ENCODE measurements at places on chromosomes 11 and 22.

DNA sequence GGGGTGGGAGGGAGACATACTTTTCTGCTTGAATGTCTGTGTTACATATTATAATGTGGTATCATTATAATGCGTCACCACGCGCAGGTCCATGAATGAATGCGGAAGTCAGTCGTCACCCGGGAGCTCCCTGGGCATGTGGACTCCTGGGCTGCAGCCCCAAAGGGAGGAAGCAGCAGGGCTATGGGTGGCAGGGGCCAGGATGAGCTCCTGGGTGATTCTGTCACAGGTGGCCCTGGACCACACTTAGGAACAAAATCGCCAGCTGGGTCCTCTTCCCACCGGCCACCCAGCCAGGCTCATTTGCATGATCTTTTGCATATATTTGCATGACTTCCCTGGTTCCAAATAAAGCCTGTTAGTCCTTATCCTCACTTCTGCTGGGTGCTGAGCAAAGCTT is 51.2 kb downstream of the KCNJ4 start:
- no peak for DNase-seq

DNA sequence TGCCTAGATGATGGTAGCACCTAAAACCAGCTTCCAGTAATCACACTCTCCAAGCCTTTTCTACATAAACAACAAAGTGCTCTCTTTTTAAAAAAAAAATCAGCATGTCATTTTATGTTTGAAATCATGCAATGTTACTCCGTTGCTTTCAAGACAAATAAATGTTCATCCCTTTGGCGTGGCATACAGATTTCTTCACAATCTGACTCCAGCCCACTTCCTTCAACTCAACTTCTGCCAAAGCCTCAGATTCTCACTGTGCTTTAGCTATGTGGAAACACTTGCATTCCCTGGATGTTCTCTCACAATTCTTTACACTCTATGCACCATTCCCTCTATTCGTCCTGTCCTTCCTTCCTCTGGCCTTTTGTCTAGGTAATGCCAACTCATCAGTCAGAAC is 206.3 kb upstream of the BLID start:
- DNase-seq = no peak

- DNase-seq = peak; percentile 35
These were observed 132.3 kb downstream of the TRIM44 start for GRCh38 chr11:35794850-35795249.

DNA sequence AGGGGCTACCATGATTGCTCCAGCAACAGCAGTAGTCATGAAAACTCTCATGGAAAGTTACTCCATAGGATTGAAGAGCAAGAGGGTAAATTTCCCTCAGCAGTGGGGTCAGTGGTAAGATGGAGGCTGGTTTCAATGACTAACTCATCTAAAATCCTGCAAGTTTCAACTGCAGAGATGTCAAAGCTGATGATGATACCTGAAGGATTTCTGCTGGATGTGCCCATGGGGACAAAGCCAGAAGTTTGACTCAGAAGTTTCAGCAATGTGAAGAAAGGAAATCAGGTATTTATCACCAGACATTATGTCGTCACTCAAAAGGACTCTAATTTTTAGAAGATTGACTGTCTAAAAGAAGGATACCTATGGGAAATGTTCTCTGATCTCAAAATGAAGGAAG is 29.1 kb downstream of the RAB38 start:
- no peak for DNase-seq

DNA sequence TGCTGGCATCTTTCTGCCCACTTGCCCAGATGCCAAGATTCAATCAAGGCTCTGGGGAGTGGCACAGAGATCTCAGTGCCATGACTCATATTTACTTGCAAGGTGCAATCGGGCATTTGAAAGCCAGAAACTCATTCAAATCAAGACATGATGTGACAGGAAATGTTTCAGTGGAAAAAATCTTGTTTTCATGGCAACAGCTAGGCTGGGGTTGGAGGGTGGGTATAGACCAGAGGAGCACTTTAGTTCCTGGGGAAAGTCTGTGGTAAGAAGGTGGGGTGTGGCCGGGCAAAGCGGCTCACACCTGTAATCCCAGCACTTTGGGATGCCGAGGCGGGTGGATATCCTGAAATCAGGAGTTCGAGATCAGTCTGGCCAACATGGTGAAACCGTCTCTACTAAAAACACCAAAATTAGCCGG is 1.2 kb downstream of the MAJIN start:
- no peak for DNase-seq

- no peak for DNase-seq
These were observed 55.3 kb upstream of the SUSD2 start for GRCh38 chr22:24125941-24126340.

GRCh38 chr11:76669901-76670484 is 554 bp downstream of the LRRC32 start:
- DNase-seq = no peak

DNA sequence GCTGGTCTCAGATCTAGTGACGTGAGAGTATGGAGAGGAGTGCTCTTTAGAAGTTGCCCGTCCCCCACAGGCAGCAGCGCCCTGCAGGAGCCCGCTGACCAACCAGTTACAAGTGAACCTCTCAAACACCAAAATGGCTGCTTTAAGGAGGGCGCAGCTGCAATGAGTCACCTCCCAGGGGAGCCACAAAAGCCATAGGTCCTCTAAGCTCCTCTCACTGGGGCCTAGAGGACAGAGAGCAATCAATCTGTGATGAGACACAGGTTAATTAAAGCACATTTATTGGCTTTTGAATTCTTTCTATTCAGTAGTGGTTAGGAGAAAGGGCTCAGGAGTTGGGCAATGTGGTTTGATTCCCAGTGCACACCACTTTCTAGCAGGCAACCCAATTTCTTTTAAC is 15.5 kb upstream of the RAPSN start:
- peak; percentile 42 for DNase-seq

- no peak for DNase-seq
These were observed 3.6 kb downstream of the PATZ1 start for GRCh38 chr22:31342389-31343140.

DNA sequence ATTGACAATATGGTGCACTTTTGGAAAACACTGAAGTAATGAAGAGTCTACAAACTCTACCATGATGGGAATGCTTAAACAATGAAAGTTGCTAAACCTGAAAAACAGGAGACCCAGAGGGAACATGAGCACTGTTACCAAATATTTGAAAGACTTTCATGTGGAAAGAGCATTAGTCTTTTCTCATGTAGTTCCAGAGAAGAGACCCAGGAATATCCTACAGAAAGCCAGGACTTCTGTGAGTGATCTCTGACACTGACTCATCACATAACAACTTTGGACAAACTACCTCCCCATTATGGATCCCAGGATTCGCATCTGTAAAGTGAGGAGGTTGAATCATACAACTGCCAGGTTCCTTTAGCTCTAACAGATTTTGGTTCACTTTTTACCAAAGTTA is 62.2 kb downstream of the FAM181B start:
- no peak for DNase-seq

GRCh38 chr22:38412435-38413084 is 42.4 kb downstream of the KCNJ4 start:
- DNase-seq = peak; percentile 29

DNA sequence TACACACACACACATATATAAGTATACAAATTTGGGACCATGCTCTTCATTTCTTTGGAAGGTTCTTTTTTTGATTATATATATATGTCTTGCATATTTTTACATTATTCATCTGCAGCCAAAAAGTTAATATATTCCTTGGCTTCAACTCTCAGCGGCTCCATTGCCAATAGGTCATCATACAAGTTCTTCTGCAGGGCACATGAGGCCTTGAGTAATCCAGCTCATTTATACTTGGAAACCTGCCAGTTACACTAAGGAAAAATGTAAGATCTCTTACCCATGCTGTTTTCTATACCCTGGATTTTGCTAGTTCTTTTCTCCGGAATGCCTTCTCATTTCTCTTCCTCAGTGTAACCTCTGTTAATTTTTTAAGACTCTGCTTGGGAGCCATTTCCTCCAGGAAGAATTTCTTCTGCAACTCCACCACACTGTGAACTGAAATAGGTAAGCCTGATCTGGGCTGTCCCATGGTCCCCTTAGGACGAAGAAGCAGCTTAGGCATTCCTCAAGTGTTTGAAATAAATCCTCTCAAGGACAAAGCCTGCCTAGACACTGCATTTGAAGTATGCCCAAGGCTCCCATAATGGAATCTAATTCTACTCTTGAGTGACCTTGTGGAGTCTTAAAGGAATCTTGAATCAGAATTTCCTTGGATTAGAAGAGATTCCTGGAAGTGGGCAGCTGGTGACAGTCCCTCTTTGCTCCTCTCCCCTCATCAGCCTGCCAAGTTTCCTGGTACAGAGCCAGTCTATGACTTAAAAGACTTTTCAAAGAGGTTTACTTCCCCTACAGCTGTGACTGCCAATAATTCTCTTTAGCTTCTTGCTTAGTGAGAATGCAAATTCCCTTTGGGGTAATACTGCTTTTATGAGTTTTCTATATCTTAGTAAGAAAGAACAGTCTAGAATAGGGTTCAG is 182.8 kb downstream of the C11orf87 start:
- no peak for DNase-seq

DNA sequence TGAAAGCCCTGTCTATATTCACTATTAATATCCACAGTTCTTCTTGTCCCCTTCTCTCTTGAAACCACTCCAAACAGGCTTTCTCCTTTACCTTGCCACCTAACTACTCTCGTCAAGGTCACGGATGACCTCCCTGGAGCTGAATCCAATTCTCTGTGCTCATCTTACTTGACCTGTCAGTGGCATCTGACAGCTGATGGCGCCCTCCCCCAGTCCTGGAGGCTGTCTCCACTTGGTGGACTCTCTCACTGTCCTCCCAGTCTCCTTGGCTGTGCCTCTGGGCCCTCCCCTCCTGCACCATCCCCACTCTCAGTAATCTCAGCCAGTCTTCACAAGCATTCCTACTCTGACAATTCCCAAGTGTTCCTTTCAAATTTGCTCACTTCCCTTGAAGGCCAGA is 8.7 kb downstream of the TNKS1BP1 start:
- no peak for DNase-seq

DNA sequence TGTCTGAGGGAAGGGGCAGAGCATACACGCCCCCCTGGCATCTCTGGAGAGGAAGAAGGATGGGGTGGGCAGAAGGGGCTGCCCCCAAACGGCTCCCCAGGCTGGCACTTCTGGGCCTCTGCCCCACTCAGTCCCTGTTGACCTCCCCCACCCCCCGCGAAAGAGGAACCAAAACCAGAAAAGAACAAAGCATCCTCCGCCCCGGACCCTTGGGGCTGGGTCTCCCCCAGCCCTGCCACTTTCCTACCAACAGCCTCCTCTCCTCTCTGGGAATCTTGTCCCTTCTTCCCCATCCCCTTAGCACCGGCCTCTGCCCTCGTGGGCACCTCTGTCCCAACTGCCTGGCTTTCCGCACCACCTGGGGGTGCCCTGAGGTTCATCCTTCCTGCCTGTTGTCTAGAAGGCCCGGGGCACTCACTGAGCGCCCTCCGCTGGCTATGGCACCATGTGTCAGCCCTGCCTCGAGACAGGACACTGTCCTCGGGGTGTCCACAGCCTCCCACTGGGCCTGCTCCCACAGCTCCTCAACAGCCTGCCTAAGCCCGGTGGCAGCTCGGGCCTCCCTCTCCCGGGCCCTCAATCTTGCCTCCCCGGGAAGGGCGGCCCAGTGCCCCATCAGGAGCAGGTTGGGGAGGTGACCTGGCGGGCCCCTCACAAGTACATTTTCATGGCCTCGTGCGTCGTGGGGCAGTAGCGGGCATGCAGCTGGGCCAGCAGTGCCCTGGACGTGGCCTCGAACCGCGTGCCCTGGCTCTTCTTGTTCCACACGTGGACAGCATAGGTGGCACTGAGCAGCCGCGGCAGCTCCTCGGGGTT is 28.2 kb downstream of the A4GALT start:
- DNase-seq = no peak

- peak; percentile 77 for DNase-seq
These were observed 2.7 kb upstream of the RHOD start for GRCh38 chr11:67053896-67054329.

GRCh38 chr11:91305402-91305801 is 919.2 kb upstream of the FAT3 start:
- no peak for DNase-seq

- DNase-seq = no peak
These were observed 5.1 kb upstream of the INTS4 start for GRCh38 chr11:77999446-78000030.

DNA sequence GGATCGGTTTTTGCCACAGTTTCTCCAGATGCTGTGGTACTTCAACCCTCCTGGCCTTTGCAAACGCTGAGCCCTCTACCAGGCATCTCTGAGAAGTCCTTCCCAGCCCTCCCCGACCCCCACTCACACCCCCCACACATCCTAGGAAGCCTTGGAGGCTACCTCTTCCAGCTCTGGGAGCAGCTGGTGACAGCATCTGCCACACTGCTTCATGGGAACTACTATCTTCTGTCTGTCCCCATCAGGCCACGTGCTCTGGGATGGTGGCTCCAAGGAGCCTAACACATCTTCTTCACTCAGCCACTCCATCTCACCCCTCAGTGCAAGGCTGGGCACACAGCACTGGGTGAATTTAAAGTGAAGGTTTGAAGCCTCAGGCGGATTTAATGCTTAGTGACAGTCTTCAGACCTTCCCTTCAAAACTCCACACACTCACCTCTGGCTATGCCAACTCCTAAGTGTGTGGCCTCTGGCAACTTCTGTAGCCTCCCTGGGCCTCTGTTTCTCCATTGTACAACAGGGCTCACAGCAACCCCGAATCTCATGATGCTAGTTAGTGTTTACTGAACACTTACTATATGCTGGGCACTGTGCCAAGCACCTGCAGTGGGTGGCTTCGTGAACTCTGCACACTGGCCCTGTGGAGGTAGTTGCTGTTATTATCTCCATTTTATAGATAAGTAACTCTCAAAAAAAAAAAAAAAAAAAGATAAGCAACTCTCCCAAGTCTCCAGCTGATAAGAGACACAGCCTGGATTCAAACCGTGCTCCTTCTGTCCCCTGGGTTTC is 7.3 kb upstream of the TP53I11 start:
- no peak for DNase-seq

DNA sequence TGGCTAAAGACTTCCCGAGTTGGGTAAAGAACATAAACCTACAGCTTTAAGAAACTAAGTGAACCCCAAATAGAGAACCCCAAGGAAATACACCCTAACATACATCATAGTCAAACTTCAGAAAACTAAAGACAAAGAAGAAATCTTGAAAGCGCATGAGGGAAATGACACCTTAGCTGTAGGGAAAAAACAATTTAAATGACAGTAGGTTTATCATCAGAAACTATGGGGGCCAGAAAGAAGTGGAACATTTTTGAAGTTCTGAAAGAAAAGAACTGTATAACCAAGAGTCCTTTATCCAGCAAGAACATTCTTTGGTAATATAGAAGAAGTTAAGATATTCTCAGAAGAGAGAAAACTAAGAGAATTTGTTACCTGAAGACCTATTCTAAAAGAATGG is 15.5 kb upstream of the OR2AT4 start:
- DNase-seq = no peak

Data from COLO829 (cell line).